A673 (cell line): ENCODE measurements at places on chromosomes 2 and 18. TPM values are rescaled to one million over a fixed set of nuclear protein-coding genes. Genes with fewer than 3 reads are reported as not detected.

DNA sequence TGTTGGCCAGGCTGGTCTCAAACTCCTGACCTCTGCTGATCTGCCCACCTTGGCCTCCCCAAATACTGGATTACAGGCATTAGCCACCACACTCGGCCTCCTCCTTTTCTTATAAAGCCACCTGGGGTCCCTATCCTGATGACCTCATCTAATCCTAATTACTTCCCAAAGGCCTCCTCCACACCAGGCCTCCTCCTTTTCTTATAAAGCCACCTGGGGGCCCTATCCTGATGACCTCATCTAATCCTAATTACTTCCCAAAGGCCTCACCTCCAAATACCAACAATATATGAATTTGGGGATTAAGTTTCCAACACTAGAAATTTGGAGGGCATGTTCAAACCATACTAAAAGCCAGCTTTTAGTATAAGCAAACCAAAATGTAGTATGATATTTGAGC is 9.7 kb upstream of the RMC1 start:
- no peak for DNase-seq

RIT2 gene
- not detected in 2 replicates for total RNA-seq

DNA sequence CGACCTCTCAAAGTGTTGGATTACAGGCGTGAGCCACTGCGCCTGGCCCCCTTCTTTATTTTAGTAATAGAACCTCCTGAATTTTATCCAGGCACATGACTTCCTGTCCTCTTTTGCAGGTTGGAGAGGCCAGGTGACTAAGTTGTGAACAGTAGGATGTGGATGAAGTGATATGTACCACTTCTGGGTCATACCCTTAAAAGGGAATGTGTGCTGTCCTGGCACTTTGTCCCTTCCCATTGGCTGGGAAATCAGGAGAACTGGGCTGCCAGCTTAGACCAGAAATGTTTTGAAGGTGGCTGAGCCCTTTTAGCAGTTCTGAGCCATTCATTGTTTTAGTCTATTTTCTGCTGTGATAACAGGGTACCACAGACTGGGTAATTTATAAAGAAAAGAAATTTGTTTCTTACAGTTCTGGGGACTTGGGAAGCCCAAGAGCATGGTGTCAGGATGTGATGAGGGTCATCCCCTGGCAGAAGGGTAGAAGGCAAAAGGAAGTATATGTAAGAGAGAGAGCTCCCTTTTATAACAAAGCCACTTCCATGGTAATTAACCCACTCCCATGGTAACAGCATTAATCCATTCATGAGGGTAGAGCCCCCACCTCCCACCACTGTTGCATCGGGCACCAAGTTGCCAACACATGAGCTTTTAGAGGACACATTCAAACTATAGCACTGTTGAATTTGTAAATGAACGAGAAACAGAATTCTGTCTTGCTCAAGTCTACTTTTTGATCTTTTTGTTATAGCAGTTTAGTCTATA is 79.1 kb downstream of the TTC27 start:
- DNase-seq = no peak

EVX2 gene
- 0.41 and 0.70 TPM in 2 replicates for total RNA-seq

DNA sequence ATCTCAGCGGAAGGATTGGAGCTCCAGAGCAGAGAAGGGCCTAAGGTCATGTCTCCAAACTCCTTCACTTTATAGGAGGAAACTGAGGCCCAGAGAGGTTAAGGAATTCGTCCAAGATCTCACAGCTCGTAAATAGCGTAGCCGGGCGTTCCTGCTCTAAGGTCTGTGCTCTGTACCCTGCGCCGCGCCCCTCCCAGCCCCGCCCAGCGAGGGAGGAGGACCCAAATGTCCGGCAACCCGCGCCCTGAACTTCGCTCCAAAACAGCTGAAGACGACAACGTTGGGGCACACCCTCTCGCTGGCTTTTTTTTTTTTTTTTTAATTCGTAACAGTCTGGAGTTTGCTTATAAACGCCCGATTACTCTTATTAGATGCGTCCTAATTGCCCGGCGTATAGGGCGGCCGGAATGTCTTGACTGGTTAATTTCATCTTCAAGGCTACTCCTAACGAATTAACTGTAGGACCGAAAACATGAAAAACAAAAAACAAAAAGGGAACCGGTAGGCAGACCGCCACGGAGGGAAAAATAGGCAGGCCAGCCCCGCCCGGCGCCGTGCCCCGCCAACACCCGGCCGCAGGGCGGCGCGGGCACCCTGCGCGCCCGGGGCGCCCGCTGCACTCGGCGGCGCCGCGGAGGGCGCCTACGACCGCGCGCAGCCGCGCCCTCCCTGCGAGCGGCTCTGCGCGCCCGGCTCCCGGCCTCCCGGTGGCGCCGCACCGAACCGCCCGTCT is 928 bp upstream of the FOSL2 start:
- peak; percentile 51 for DNase-seq

- DNase-seq = no peak
Measured at GRCh38 chr2:172790404-172790803, 54.8 kb downstream of the RAPGEF4 start.

DNA sequence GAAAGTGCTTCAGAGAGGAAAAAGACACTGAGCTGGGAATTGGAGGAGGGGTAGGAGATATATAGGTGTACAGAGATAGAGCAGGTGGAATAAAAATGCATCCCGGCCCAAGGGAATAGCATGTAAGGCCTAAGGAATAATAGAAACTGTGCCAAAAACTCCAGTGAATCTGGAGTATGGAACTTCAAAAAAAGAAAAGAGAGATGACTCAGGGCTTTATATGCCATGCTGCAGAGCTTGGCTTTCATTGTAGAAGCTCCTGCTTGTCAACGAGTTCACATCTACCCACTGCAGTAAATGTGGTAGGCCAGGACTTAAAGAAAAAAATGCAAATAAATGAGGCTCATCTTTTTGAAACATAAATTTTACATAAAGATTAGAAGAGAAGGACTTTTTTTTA is 131.8 kb downstream of the MREG start:
- peak; percentile 17 for DNase-seq
